ENCODE measurements at places on chromosomes 7 and 10. TPM values are rescaled to one million over a fixed set of nuclear protein-coding genes. Genes with fewer than 3 reads are reported as not detected.

The MBL2 gene
- not detected for total RNA-seq

- no peaks in the 10 kb centered on the region for H3K36me3 ChIP-seq
- DNase-seq, result no peak
- H3K27me3 ChIP-seq, result peaks cover 11% of the 10 kb centered on the region
- no peak overlapping the region for H3K27ac ChIP-seq
- no peak overlapping the region for H3K4me3 ChIP-seq
These were observed 28.3 kb downstream of the PAX2 start for GRCh38 chr10:100773646-100774045.

DNA sequence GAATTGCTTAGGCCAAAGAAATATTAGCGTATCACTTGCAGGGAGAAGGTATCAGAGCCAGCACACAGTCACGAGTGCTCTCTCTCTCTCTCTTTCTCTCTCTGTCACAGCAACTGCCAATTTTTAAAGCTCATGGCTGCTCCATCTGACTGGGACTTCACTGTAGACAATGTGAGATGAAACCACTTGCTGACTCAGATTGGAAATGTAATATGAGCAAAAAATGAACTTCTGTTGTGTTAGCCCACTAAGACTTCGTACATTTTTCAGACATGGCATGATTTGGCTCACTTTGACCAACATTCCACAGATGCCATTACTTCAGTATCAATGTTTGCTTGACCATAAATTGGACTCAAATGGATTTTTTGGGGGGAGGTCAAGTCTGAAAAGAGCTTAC lies 68.1 kb downstream of the DGKB start:
- H3K4me3 ChIP-seq, result no peak overlapping the region
- H3K27me3 ChIP-seq, result no peaks in the 10 kb centered on the region
- no peaks in the 10 kb centered on the region for H3K4me1 ChIP-seq
- DNase-seq, result no peak
- H3K27ac ChIP-seq, result no peak overlapping the region

The HOXA7 gene
- 15.6 TPM for total RNA-seq

DNA sequence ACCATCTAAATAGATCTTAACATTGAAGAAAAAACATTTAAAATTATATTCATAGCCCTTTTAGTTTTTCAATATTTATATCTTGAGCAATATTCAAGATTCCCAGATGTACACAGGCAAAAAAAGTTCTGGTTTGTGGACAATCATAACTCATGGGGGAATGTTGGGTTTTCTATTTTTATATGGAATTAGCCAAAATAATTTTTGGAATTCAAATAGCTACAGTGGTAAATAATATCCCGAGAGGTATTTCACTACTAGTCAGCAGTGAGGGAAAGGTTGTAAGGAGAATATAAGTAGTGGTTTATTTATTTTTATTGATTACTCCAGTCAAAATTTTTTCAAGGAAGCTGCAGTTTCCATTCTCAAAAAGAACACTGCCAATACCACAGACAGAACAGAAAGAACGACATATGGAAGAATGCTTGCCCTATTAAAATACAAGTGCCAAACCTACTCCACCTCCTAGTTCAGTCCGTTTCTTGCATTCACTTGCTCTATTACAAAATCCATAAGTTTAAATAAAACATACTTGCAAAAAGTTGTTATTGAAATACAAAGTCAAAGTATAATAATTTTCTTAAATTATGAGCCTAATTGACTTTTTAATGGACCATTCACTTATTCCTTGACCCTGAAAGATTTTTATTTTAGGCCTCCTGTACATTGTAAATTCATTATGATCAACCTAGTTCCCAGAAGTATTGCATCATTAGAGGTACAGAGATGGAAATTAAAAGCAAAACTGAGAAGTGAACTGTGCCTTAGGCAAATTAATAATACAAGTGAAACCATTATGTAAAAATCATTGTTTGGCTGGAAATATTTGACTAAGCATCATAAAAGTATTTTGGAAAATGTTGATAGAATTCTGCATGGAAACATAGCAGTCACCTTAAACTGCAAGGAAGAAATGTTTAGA lies 533.2 kb downstream of the PARD3 start:
- H3K27ac ChIP-seq, result no peak overlapping the region
- no peaks in the 10 kb centered on the region for H3K27me3 ChIP-seq
- no peak for DNase-seq
- H3K4me3 ChIP-seq, result no peak overlapping the region
- H3K4me1 ChIP-seq, result peaks cover 23% of the 10 kb centered on the region
